ENCODE measurements at places on chromosomes 7 and 10.

- DNase-seq, result no peak
Measured at GRCh38 chr10:104580321-104580720, 60.8 kb upstream of the SORCS3 start.

GRCh38 chr10:17474595-17475323 lies 20.4 kb upstream of the ST8SIA6 start:
- DNase-seq, result no peak

GRCh38 chr7:127396184-127396583 lies 3.7 kb upstream of the ZNF800 start:
- no peak for DNase-seq

GRCh38 chr10:133324198-133324792 lies 12.4 kb downstream of the CALY start:
- DNase-seq, result peak; percentile 21

DNA sequence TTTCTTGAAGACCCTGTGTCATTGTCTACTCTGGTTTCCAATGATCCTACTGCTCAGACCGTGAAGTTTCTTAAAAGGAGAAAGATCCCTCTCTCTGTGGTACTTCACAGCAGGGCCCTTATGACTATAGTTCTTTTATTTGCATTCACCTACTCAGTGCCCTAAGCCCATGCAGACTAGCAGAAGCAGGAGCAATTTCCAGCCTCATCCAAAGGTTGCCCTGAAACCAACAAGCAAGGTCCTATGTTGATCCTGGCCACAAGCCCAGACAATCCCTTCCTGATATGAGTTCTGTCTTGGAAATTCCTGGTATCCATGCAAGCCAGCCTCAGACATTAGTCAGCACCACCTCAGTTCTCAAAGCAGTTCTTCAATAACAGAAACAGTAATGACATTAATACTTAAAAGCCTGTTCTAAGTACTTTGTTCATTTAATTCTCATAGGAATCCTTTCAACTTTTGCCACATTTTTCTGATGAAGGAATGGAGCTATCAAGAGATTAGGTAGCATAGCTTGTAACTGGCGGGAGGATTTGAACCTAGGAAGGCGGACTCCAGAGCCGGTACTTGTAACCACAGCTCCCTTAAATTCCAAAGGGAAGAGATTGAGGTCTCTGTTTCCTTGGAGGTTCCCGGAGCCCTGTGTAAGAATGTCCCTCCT lies 58.1 kb upstream of the ST8SIA6 start:
- no peak for DNase-seq

DNA sequence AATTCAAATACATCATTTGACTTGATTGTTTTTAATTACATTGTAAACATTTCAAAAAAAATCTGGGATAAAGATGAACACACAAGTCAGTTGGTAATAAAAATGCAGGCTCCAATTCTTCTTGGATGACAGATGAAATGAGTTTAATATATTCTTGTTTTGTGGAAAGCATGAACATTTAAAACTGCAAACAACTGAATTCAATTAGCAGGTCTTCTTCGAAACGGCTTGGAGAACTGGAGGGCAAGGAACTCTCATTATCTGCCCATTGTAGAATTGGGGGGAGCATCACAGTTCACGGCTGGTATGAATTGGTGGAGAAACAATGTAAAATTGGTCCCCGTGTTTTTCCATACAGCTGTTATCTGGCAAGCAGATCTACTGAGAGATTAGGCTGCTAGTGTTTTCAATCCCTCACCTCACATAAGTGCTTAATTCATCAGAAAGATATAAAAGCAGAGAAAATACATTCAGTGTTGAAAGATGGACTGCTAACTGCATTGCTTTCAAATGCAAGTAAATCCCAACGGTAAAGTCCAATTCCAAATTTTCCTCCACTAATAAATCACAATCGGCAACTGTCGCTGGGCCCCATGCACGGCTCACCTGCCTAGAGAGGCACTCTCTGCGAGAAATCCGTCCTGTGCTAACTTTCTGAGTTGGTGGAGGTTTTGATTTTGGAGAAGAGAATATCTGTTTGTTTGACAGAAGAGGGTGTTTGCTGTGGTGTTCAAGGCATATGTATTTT lies 199.5 kb downstream of the ZNF438 start:
- DNase-seq, result no peak

- DNase-seq, result no peak
Measured at GRCh38 chr7:120760050-120760449, 97.9 kb downstream of the TSPAN12 start.

GRCh38 chr10:93067443-93068365 lies 6.0 kb upstream of the CYP26A1 start:
- DNase-seq, result no peak
